A172 (cell line): ENCODE measurements at places on chromosomes 11 and 22. TPM values are rescaled to one million over a fixed set of nuclear protein-coding genes. Genes with fewer than 3 reads are reported as not detected.
A peak's percentile ranks its signal among the peaks of the same experiment; 100 is the strongest.

Gene IFITM1
- total RNA-seq, result 3.1 and 4.5 TPM in 2 replicates

Gene INPPL1
- total RNA-seq, result 55.7 and 73.0 TPM in 2 replicates

Gene MRPL49
- 52.8 and 82.4 TPM in 2 replicates for total RNA-seq

Gene NEFH
- not detected in 2 replicates for total RNA-seq

Gene SEZ6L
- total RNA-seq, result not detected in 2 replicates

Gene SORL1
- 1.7 and 2.1 TPM in 2 replicates for total RNA-seq

Gene MEI1
- total RNA-seq, result 1.2 and 2.7 TPM in 2 replicates

Gene APOA4
- not detected in 2 replicates for total RNA-seq

Gene OR52I1
- total RNA-seq, result not detected in 2 replicates

Gene SLC1A2
- total RNA-seq, result 0.12 and 0.41 TPM in 2 replicates

Gene SIK2
- total RNA-seq, result 7.2 and 8.5 TPM in 2 replicates

DNA sequence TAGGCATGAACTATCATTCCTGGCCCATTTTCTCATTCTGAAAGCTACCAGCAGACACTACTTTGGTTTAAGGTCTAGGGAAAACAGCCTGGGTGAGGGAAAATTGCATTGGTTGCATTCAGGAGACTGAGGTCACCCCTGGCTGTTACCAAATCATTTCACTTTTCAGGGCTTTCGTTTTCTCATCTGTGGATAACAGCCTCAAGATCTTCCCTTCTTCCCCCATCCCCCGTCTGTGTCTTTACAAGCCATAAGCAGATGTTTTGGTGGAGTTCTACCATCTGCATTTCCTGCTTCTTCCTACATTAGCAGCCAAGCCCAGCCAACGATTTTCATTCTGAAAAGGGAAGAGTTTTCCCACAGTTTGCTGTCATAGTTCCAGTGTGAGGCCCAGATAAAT lies 130.4 kb downstream of the HIPK3 start:
- no peak for DNase-seq

GRCh38 chr11:86119077-86119476 lies 50.2 kb upstream of the PICALM start:
- DNase-seq, result no peak

DNA sequence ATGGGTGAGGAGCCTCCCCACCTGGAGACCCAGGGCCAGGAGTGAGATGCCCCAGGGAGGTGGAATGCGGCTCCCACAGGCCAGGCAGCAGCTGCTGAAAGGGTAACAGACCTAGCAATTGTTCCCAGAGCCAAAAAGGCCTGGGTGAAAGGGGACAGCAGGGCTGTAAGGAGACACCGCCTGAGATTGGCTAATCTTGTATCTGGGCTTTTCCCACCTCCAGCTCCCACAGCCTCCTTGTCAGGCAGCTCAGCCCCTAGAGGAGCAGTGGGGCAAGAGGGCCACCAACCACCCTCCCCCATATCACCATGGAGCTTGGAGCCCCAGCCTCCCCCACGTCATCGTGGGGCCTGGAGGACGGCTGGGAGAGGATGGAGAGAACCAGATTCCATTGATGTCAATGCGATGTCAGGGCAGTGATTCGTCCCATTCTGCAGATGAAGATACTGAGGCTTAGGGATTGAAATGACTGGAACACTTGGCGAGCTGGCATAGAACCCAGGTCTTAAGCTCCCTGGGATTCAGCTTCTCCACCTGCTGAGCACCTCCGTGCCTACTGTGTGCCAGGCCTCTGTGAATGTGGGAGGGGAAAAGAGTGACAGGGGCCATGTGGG lies 2.9 kb upstream of the MGAT3 start:
- DNase-seq, result no peak

DNA sequence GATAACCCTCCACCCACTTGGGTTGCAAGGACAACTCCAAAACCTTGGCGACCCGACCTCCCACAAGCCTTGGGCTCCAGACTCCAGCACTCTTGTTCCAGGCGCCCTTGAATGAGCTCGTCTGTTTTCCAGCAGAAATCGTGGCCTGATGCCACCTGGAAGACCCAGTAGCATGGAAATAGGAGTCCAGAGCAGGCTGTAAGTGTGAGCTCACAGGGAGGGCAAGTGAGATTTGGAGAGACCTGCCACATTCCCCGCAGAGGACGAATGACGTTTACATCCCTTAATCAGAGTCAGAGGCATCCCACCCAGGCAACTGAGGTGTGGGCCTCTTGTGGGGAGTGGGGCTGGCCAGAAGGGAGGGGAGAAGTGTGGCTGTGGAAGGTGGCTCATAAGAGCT lies 71.9 kb downstream of the LDLRAD3 start:
- no peak for DNase-seq

- DNase-seq, result no peak
These were observed 54.4 kb upstream of the GRK2 start for GRCh38 chr11:67211656-67212436.

DNA sequence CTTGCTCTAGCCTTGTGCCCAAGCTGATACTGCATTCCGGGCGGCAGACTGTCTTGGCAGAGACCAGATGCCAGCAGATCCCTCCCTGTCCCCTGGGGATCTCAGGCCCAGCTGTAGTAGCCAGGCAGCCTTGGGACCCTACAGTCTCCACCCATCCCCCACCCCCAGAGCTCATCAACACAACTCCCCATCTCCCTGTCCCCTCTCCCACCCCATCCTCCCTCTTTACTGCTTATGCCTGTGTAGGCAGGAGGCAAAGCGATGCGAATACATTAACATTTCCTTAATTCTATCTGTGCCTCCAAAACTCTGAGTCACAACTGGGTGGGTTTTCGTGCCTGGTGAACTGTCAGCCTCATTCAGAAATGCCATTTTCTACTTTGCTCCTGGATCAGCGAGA lies 547.6 kb downstream of the BUD13 start:
- no peak for DNase-seq

DNA sequence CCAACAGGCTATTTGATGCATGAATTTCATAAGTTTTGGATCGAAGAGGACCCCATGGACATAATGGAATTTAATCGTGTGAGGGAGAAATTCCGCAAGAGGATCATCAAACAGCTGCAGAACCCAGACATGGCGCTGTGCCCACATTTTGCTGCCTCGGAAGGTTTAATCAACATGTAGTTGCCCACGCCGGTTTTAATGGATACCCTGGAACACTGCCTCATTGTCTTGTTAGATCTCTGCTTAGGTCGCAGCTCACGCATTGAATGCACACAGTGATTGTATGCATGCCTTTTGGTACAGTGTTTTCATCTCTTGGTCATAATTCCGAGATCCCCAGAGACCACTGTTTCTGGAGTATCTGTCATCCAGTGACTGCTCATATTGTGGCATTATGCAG lies 46.8 kb downstream of the SLN start:
- no peak for DNase-seq

DNA sequence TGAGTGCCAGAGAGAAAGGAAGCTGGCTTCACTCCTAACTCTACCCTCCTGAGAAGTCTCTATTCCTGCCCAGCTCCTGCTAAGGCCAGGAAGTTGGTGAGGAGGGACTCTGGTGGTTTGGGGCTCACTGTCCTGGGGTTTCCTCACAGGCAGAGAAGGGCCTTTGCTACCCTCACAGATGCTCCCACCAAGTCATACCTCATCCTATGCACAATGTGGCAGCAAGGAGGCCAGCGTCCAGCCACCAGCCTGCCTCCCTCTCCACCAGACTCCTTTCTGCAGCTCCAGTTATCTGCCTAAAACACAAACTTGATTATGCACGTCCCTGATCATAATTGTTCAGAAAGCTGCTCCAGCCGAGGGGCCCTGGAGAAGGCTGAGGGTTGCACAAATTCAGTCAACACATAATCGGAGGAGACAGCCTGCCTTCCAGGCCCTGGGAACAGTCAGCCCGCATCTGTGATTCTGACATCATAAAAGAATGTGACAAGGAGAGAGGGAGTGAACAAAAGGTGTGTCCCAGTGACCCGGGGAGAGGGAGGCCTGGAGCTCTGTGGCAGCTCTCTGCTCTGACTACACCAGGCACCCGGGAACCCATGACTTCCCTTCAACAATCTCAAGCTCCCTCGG lies 28.8 kb downstream of the DKK3 start:
- peak; percentile 90 for DNase-seq

DNA sequence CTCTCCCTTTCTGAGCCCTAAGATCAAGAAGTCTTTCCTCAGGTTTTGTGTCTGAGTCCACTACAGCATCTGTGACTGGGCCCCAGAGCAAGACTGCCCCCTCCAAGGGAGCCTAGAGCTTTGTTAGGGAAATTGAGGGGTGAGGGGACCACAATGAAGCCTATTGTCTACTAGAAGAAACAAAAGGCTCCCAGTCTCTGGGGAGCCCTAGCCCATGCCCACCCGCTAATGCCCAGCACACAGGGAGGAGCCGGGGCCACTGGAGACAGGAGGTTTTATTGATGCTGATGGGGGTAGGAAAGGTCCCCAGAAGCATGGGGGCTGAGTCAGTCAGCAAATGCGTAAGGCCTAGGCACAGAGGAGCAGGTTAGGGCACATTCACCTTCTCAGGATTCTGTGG lies 14.0 kb downstream of the RHOG start:
- DNase-seq, result no peak

- DNase-seq, result peak; percentile 72
These were observed 9.1 kb upstream of the CLCF1 start for GRCh38 chr11:67382276-67383136.

GRCh38 chr11:95341221-95341620 lies 110.2 kb upstream of the SESN3 start:
- no peak for DNase-seq

DNA sequence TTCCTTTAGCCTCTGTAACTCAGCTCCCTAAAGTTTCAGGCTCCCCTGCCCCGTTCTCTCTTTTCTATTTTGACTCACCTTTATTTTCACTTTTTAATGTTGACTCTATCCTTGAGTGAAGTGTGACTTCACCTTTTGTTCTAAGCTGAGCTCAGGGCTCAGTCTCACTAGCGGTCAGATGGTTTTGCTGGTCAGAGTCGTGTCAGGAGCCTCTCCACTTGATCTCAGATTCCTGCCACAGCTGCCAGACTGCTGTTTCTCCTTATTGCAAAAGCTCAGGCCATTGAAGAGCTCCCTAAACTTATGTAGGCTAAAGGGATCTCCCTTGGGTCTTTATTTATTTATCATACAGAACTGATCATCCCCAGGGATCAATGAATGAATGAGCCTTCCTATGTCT lies 13.7 kb upstream of the POU2AF2 start:
- DNase-seq, result no peak

DNA sequence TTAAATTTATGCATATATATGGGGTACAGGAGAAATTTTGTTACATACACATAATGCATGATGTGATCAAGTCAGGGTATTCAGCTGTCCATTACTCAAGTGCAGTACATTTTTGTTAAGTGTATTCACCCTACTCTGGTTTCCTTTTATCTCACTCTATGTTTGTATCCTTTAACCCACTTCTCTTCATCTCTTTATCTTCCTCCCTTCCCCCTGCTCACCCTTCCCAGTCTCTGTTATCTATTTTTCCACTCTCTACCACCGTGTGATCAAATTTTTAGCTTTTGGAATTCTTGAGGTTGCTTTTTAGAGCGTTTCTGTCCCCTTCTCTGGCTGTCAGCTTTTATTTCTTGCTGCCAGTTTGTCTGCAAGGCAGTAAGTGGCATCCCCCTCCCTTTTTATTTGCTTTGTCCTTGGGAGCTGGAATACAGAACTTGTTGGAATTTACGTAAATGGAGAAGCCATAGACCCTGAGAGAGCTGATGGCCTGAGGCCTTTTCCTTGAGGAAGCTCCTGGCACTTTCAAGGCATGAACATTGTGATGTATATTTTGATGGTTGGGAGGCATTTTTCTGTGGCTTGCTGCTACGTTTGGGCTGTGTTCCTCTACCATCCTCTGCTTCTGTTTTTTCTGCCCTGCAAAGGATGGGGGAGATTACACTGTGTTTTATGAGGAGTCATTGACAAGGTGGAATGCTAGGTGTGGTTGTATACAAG lies 148.6 kb downstream of the LDLRAD3 start:
- no peak for DNase-seq

DNA sequence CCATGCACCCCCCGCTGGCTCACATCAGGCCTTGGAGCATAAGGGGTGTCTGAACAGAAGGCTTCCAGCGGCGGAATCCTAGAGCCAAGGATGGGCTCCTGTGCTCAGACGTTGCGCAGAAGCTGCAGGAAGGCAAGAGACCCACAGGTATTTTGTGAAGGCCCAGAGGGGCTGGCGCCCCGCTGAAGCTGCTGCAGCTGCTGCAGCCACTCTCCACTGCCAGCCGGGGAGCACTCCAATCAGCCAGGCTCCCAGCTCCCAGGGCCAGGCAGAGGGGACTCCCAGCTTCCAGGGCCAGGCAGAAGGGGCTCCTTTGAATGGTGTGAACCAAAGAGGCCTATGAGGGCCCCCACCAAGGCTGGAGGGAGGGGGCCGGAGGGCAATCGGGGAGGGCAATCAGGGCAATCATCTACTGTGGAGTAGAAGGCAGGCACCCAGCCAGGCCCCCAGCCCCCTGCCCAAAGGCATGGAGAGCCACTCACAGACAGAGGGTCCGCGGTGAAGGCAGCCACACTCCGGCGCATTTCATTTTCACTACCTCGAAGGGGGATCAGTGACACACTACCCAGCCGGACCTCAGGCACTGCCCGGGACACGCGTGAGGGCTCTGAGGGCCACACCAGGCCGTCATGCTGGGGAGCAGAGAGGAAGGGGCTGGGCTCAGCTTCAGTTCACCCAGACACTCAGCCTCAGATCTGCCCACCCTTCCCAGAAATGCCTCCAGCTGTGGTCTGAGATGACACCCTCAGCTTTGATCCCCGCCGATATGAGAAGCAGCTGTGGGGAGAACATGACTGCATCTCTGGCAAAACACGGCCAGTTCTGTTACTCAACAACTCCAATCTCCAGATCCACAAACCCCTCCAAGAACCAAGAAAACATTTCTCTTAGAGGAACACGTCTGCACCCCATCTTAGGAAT lies 11.6 kb upstream of the PDE2A start:
- no peak for DNase-seq

- DNase-seq, result no peak
These were observed 104.5 kb downstream of the FAT3 start for GRCh38 chr11:92329137-92329536.

DNA sequence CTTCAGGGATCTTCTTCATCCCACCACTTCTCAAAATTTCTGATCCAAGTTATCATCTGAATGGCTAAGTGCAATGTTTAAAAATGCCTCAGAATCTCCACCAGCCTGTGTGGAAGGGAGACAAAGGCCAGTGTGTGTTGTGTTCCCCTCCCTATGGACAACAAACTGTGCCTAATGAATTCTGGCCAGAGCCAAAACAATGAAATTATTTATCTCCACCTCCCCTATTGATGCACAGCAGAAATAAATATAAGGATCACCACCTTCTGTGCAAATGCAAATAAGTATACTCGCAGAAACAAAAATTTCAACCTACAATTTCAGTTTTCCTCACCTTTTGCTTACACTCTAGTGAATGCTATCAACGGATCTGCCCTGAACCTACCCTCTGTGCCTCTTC lies 75.8 kb downstream of the GAB2 start:
- DNase-seq, result no peak

DNA sequence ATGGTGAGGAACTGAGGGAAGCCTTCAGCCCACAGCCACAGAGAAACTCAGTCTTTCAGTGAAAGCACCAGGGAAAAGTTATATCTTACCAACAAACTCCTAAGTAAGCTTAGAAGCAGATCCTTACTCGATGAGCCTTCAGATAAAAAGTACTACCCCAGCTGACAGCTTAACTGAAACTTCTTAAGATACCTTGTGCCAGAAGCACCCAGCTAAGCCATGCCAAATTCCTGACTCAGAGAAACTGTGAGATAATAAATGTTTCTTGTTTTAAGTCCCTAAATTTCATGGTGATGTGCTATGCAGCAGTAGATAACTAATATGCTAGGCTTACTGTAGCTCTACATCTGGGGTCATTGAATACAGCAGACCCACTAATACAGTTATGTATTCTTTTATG lies 2025.0 kb downstream of the LRRC4C start:
- DNase-seq, result no peak
